ENCODE measurements at places on chromosomes 7 and 10.

DNA sequence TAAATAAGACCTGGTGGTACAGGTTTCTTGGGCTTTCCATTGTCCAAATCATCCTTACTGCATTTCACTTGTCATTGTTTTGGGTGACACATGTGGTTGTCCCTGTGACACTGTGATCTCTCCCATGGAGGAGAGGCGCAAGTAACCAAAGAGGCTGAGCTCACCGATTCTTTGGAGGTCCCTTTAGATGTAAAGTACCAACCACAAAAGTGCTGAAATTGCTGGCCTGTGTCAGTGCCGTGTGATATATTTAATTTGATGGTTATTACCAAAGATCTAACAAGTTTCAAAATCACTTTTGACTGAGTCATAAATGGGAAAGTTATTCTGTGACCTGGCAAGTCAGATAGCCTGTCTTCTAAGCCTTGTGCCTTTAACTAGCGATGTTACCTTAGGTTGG lies 19.4 kb downstream of the MCM10 start:
- DNase-seq: no peak

- peak; percentile 38 for DNase-seq
Observed at GRCh38 chr7:3897430-3898372, 596.6 kb downstream of the SDK1 start.

GRCh38 chr10:123241391-123242141 lies 87.4 kb downstream of the BUB3 start:
- peak; percentile 77 for DNase-seq

- DNase-seq: no peak
Observed at GRCh38 chr10:13308096-13308495, 8.2 kb upstream of the PHYH start.

- DNase-seq: no peak
Observed at GRCh38 chr7:33627741-33628140, 277.6 kb upstream of the BMPER start.

- no peak for DNase-seq
Observed at GRCh38 chr7:139848274-139848673, 19.2 kb downstream of the TBXAS1 start.

GRCh38 chr7:151690606-151691005 lies 170.9 kb upstream of the RHEB start:
- no peak for DNase-seq

DNA sequence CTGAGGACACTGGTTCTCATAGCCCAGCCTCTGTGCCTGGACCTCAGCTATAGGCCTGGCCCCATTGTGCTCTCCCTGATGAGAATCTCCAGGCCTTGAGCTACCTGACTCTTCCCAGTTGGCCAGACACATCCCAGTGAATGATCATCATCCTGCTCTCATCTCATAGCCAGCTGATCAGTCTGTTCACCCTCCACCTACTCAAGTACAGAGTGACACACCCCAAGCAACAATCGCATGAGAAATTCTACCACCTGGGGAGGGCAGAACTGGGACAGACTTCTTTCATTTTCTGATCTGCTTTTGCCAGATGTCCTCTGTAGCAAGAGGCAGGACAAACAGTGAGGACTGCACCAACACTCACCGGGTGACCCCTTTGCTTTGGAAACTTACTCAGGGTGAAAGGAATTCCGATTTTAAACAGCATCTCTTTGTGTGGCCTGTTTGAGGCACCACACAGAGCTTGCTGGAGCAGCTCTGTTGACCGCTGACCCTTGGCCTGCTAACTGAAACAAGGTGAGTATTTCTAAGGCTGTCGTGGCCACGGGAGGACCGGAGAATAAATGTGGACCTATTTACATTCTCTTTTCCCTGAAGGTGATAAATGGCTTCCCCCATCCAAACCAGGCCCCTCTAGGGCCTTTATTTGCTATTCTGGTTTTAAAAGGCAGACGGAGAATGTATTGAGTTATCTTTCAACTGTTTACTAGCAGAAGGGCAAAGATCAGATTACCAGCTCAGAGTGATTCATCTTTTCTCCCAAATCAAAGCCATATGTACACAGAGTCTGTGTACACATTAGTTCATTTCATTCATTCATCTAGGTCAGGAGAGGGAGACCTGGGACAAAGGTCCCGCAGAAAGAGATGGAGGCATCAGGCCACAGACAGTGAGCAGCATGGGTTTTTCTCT lies 181.4 kb upstream of the TNS3 start:
- DNase-seq: peak; percentile 13

DNA sequence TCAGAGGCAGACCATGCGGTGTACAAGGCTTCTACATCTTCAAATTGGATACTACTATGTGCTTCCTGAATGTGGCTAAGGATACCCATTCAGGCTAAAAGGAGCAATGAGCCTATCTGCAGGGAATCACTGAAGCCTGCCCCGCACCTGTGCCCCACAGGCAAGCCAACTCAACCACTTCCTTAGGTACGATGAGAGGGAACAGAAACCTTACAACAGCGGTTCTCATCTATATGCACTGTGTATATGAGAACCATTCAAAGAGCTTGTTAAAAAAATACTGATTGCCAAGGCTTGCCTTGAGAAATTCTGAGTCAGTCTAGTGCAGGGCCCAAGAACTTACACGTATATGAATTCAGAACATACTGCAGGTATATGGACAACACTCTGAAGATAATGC lies 679.6 kb downstream of the PARD3 start:
- DNase-seq: no peak

DNA sequence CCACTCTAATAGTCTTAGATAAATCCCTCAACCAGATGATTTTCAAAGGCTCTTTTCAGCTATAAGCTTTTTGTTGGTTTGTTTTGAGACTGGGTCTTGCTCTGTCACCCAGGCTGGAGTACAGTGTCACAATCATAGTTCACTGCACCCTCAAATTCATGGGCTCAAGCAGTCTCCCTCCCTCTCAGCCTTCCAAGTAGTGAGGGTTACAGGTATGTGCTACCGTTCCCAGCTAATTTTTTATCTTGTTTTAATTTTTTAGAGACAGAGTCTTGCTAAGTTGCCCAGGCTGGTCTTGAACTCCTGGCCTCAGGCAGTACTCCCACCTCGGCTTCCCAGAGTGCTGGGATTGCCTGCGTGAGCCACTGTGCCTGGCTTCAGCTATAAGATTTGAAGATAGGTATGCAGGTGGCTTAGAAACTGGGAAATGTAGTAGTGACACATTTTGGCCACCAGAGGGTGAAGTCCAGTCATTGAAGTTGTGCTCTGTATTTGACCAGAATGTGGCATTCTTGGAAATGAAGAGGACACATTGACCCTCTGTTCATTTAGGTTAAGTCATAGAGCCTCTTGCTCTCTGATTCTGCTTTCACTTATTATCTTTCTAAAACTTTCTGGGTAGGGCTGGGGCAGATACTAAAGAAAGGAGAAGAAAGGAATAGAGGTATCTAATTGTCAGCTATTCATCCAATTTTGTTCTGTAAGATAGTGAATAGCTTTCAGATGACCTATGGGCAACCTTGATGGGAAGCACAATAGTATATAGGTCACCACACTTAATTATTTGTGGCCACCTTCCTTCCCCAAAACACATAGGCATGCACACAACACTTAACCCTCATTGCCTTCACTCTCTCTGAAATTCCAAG lies 36.0 kb downstream of the R3HCC1L start:
- DNase-seq: peak; percentile 3

GRCh38 chr7:53596230-53596629 lies 560.8 kb downstream of the POM121L12 start:
- no peak for DNase-seq

GRCh38 chr7:26645121-26645520 lies 219.3 kb downstream of the SKAP2 start:
- no peak for DNase-seq

DNA sequence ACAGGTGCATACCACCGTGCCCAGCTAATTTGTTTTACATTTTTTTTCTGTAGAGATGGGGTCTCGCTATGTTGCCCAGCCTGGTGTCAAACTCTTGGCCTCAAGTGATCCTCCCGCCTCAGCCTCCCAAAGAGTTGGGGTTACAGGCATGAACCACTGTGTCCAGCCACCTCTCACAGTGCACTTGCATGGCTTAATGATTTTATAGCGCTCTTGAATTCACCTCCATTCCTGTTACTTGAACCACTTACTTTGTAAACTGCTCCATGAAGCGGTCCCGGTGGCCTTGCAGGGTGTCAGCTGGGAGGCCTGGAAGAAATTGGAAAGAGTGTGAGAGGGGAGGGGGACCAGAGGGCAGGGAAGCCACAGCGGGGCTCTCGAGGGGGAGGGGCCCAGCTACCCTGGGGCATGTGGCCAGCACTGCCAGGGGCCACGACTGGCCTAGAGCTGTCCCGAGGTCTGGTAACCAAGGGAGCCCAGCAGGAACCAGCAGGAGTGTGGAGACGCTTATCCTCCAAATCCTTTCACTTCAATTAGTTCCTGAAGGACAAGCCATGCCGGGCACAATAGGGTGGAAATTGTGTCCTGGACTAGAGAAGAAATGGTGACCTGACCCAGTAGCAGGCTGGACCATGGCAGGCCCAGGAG lies 76.0 kb downstream of the SPDYE5 start:
- no peak for DNase-seq

- DNase-seq: no peak
Observed at GRCh38 chr7:12610899-12611298, 40.4 kb downstream of the SCIN start.

DNA sequence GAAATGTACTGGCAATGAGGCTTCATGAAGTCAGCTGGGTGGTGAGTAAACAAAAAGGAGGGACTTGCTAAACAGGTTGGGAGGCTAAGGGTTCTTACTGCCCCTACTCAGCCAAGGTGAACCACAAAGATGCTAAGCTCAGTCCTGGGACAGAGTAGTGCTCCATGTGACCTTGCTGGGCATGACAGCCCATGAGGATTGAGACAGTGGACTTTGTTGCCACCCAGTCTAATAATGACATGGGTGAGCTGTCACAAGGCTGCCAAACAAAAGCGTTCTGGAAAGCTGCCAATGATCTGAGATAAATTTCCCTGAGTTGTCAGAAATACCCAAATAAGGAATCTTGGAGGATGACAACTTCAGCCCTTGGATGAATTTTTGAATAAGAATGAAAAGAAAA lies 75.2 kb downstream of the CLEC2L start:
- DNase-seq: no peak

DNA sequence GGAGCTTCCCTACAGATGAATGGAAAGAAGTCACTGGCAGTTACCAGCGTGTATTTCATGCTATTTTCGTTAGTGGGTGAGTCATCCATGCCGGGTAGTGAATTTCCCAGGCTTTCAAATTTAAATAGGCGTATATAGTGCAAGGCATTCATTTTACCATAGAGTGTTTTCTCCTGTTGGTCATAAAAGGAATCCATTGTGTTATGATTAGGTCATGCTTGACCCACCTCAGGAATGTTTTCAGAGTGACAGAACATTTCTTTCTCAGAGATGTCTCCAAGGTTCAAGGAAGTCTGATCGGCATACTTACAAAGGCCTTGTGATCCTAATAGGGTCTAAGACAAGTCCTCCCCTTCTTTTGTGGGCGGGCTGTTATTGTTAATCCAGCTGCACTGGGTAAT lies 110.7 kb downstream of the AKR1D1 start:
- DNase-seq: no peak

DNA sequence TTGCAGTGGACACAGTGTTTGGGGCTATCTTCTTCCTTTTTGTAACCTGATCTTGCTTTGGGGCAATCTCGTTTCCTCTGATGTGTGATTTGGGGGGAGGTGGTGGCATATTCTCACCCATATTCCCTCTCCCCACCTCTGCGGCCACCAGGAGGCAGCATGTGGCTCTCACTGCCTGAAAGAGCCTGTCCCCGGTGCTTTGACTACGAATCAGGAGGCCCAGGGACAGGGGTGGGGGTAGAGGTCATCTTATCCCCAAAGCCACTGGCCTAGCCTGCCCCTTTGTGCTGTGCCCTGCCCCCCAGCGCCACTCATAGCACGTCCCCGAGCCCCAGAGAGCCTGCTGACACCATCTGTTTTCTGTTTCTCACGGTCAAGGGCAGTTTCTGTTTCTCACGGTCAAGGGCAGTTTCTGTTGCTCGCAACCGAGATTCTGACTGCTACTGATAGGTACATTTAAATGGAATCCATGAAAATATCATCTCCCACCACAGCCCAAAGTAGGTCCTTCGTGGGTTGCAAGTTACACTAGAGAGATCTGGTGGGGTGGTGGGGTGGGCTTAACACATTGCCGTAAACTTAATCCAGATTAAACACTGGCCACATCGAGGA lies 28.2 kb downstream of the PHYH start:
- peak; percentile 51 for DNase-seq

DNA sequence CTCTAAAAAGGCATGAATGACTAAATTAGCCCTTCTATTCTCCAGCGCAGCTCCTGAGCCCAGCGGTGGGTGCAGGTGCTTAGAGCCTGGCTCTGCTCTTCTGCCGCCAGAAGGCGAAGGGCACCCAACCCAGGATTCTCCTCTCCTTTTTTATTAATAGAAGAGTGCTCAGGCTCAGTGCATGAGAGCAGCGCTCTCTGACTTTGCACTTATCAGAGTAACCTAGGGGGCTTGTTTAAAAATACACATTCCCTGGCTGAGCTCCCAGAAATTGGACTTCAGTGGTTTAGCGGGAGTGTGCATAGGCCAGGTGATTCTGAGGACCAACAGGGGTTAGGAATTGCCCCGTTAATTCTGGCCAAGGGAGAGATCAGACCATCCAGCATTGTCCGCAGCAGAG lies 1.7 kb upstream of the PFKP start:
- no peak for DNase-seq
